AG04450 (cell line): ENCODE measurements at places on chromosomes 12 and 14. TPM values are rescaled to one million over a fixed set of nuclear protein-coding genes. Genes with fewer than 3 reads are reported as not detected.

KLHL33 gene
- polyA plus RNA-seq, result 0.06 and 0.09 TPM in 2 replicates

- no peak for DNase-seq
Measured at GRCh38 chr12:108063192-108063591, 65.9 kb upstream of the WSCD2 start.

- no peak for DNase-seq
Measured at GRCh38 chr14:79586989-79587598, 624.2 kb downstream of the DIO2 start.

GRCh38 chr12:9699898-9700605, 30.5 kb downstream of the CLEC2D start:
- no peak for DNase-seq

GRCh38 chr14:56073799-56074198, 44.4 kb upstream of the PELI2 start:
- DNase-seq, result no peak

ASCL1 gene
- polyA plus RNA-seq, result not detected in 2 replicates

GRCh38 chr14:78425330-78425729, 255.2 kb downstream of the NRXN3 start:
- no peak for DNase-seq

DNA sequence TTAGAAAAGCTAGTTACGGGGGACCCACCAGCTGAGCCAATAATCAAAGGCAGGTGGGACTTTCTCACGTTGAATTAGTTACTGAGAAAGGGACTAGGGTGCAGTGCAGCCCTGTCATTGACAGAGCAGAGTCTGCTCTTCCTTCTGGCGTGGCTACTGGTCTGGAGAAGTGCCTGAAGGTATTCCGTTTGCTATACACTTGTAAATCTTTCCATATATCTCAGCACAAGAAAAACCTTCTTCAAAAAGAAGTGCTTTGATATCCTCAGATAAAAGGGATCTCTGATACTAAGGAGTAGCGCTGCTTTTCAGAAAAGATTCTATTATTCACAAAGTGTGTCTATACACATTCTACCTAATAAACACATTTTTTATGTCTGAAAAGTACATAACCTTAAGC, 91.5 kb downstream of the KCNK10 start:
- DNase-seq, result no peak

GRCh38 chr12:25286837-25287236, 36.1 kb upstream of the KRAS start:
- no peak for DNase-seq

DNA sequence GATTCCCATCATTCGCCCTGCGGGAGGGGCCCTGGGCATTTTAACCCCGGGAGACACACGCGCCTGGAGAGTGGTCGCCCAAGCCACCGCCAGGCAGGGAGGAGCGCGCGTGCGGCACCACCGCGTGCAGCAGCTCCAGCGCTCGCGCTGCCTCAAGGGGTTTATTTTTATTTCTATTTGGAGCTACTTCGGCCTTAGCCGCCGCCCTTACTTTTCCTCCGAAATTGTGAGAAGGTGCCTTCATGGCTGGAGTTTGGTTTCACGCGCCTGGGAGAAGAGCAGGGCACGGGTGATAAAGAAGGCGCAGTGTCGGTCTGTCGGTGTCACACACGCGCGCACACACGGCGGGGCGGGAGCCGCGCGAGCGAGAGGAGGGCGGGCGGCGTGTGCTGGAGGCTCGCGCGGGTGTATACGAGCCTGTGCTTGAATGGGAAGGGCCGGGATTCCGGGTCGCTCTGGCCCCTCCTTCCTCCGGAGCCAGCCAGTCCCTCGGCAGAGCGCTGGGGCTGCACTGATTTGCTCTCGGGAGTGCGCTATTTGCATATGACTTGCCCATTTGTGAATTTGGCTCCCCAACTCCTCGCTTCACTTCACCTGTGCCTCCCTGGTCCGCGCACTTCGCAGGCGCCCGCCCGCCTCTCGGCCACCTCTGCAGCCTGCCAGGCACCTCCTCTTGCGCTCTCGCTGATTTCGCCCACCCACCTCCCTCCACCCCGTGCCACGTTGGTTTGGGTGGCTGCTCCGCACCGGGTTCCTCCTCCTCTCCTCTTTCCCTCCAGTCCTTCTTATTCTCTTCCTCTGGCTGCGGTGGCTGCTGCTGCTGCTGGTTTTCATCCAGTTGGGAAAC, 932.3 kb downstream of the DIO2 start:
- DNase-seq, result peak; percentile 46

ACOT6 gene
- not detected in 2 replicates for polyA plus RNA-seq

GRCh38 chr12:68610370-68611093, at the start of gene RAP1B:
Gene RAP1B, plus strand, starts transcription at chr12:68610899. Its CDS starts 37,826 bp downstream, at chr12:68648725.
- DNase-seq, result peak; percentile 73

- no peak for DNase-seq
Measured at GRCh38 chr14:56891226-56891625, 80.9 kb upstream of the OTX2 start.

- DNase-seq, result no peak
Measured at GRCh38 chr12:12396694-12397093, 39.8 kb downstream of the BORCS5 start.

KLRC4 gene
- not detected in 2 replicates for polyA plus RNA-seq

DNA sequence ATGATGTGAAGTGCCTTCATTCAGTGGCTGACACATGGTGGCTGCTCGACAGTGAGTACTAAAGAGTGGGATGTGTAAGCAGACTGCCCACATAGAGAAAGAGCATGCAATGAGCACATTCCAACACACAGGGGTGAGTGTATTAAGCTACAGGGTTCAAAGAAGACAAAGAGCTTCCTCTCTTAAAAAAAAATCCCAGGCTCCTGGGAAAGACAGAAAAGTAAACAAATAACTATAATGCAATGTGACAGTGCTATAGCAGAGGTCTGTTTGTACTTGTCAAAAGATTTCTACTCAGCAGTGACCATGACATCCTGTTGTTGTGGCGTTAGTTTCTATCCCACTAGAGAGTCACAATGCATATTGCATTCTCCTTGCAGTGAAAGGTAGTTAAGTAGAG, 12.4 kb upstream of the PCNX1 start:
- no peak for DNase-seq

DNA sequence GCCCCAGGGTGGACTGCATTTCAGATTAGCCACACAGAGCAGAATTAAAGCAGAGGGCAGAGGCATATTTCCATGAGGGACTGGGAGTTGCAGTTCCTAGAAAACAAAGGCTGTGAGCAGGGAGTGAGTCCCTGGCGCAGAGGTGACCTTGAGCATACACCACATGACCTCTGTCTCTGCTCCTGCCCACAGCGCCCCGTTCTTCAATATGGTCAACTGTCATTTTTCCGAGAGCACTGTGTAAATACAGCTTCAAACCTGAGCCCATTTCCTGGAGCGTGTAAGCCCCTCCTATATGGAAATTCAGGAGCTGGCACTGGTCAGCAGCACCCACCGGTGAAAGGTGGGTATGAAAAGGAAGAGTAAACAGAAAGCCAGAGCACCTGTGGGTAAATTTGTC, 192.2 kb upstream of the PELI2 start:
- DNase-seq, result no peak

GRCh38 chr12:128267131-128267622, at the start of gene TMEM132C:
Gene TMEM132C, plus strand, starts transcription at chr12:128267170. Its CDS starts 233 bp downstream, at chr12:128267403.
- DNase-seq, result no peak

DNA sequence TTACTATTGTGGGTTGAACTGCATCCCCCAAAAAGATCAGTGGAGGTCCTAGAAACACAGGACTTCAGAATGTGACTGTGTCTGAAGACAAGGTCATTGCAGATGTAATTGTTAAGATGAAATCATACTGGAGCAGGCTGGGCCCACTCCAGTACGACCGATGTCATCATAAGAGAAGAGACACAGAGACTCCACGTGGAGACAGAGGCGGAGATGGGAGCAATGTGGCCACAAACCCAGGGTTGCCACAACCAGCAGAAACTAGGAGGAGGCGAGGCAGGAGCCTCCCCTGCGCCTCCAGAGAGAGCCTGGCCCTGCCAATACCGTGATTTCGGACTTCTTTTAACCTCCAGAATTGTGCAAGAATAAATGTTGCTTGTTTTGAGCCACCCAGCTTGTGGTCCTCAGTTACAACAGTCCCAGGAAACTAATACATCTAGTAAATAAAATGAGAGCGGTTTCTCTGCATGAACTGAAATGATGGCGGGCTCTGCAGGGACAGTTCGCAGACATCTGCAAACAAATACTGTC, 25.7 kb upstream of the FZD10 start:
- DNase-seq, result no peak

GRCh38 chr12:30021051-30021833, 237.5 kb upstream of the TMTC1 start:
- no peak for DNase-seq
